Central memory CD4-positive, alpha-beta T cell (primary cell): ENCODE measurements at places on chromosomes 7 and 10.

- DNase-seq, result no peak
Observed at GRCh38 chr10:49398986-49399385, 3.1 kb upstream of the DRGX start.

- DNase-seq, result no peak
Observed at GRCh38 chr10:101123085-101123814, 7.8 kb upstream of the TLX1 start.

GRCh38 chr7:155752756-155753445, 59.4 kb downstream of the SHH start:
- DNase-seq, result no peak

DNA sequence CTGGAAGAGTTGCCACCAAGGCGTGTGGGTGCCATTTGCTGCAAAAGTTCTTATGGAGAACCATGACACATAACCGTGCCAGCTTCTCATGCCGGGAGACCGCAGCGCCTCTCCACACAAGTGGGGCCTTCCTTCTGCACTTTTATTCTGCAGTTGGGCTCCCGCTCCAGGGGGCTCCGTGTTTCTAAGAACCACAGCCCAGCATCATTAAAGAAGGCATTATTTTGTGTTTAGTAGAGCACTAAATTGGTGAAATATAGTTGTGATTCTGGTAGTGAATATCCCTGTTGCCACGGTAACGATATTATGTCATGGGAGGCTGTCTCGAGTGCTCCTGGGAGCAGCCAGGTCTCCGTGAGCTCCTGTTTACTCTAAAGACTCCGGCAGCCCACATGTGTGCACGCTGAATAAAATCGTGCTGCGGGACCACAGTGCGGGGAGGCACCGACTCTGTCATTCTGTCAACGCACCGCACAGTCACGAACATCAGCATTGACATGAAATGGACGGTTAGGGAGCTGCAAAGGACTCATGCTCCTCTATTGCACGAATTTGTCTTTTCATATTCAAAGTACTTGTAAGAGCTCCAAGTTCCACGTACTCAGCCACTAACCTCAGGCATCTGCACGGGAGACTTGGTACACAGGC, 68.8 kb upstream of the PITRM1 start:
- no peak for DNase-seq

- DNase-seq, result no peak
Observed at GRCh38 chr7:54898659-54899340, 120.0 kb upstream of the EGFR start.

DNA sequence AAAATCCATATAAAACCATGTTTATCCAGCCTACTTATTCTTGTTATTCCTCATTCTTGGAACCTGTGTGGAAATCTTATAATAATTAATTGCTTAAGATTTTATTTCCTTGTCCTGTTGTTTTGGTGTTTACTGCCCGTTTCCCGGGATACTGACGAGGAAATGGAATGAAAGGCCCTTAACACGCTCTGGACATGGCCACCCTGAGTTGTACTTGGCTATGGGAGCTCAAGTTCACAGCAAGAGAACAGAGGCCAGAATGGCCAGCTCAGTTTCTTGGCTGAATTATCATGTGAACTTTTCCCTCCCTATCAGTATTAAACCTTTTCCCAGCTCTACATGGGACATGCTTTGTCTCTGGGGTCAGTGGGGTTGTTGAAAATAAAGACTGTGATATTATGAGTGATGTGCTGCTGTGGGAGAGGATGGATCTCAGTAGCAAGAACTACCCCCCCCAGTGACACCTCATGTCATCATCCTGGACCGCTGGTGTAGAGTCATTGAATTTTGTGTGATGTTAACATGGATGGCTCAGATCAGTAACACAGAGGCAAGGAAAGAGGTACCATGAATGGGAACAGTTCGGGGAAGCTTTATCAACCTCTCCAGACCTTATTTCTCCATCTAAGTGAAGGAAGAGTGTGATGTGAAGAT, 87.0 kb upstream of the IGFBP3 start:
- no peak for DNase-seq

- DNase-seq, result no peak
Observed at GRCh38 chr7:123995617-123996326, 37.1 kb downstream of the TMEM229A start.

GRCh38 chr10:123786306-123786705, 105.3 kb downstream of the CPXM2 start:
- no peak for DNase-seq

DNA sequence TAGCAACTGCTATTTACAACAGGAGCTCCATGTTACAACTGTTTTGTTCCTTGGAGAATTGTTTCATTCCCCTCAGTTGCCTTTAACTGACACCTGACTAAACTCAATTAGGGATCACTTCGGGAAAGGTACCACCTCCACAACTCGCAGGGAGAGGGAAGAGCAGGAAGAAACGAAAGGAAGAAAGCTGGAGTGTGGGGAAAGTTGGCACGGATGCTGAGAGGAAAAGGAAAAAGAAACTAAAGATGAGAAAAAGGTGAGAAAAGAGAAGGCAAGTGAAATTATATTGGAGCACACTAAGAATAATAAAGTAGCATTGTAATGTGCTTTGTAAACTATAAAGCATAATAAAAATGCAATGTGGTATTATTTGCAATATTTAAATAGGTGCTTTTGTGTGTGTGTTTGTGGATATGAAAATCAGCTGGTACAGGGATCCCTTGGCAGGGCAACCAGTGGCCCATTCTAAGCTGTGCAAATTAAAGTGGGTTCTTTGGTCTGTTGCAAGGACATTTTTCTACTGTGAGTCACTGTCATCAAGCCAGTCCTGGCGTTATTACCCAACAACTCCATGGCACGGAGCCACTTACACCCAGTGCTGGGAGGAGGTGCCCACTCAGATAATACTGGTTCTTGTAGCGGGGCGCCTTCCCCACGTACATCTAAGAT, 45.9 kb downstream of the HIPK2 start:
- no peak for DNase-seq

GRCh38 chr7:18128846-18129245, 101.2 kb upstream of the PRPS1L1 start:
- no peak for DNase-seq

DNA sequence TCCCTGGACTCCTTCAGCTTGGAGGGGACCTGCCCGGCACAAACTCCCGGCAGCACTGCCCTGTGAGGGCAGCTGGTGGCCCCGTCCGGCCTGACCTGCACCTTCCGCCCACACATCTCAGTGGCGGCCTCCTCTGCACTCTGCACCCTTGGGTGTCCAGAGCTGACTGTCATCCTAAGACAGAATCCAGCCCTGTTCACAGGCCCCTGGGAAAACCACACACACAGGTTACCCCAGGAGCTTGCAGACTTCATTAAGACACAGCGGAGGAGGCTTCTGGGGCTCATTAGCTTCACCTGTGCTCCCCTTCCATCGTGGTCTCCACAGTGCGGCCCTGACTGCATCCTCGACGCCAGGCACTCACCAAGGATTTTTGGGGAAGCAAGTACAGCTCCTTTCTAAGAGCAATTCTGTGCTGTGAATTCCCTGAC, 51.5 kb upstream of the SHH start:
- DNase-seq, result no peak

- no peak for DNase-seq
Observed at GRCh38 chr10:129494740-129495139, 27.7 kb downstream of the MGMT start.

DNA sequence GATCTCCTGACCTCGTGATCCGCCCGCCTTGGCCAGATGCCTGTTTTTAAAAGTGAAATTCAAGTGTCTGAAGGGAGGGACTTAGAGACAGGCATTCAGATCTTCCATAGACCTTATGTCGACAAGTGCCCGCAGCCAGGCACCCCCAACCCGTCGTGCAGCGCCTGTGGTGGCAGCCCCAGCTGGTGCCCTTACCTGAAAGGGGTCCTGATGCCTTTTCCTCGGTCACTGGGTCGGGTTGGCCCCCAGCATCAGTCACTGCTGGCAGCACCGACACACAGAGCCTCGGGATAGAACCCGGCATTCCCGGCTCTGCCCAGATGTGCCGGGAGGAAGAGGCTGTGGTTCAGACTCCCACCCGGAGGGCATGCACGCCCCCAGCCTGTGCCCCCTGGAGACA, 23.3 kb downstream of the LRRC27 start:
- no peak for DNase-seq

GRCh38 chr7:150972023-150972468, 6.1 kb downstream of the KCNH2 start:
- DNase-seq, result no peak

- no peak for DNase-seq
Observed at GRCh38 chr7:69756235-69756634, 158.0 kb downstream of the AUTS2 start.

DNA sequence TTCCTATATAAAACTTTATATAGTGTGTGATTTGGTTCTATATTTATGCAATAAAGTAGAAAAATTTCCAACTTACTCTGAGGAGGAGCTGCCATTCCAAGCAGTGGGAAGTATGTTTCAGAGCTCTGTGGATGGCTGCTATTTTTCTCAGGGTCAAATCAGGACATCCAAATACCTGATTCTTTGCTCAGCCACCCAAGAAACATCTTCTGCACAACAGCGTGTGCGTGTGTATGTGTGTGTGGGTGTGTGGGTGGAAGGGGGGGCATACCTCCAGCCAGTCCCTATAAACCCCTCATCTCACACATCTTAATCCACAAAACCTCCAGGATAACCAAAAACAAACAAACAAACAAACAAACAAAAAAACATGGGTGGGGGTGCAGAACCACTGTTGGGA, 66.3 kb upstream of the EMX2 start:
- DNase-seq, result no peak

- DNase-seq, result no peak
Observed at GRCh38 chr10:121065330-121065729, 214.2 kb downstream of the WDR11 start.

DNA sequence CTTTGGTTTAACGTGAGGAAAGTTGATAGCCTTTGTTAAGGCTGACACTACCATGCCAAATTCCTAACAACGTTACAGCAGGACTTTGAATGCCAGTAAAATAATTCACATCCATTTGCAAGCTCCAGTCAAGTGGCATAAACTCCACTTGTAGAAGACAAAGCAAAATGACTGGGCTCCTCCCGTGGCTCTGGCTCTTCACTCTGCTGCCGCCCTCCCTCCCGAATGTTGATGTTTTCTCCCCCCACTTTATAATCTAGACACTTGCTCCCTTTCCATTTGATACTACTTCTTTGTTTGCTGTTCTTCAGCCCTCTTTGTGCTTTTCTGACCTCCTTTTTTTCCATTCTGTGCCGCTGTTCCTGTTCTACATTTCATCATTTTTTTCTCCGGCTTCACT, 22.8 kb upstream of the ITGB8 start:
- no peak for DNase-seq

GRCh38 chr7:139854803-139855497, 25.9 kb downstream of the TBXAS1 start:
- no peak for DNase-seq

DNA sequence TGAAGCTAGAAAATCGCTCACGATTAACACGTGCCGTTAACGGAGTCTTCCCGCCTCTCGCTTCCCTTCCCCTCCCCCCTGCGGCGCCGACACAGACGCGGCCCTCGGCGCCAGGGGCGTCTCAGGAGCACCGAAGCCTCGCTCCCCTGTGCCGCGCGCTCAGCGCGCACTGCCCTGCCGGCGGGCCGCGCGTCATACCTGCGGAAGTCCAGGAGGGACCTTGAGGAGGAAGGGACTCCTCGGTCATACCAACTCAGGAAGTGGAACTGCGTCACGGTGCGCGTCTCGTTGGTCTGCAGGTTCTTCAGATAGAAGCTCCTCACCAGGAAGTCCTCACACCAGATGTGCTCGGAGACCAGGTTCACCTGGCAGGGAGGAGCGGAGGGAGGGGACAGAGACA, 239.6 kb downstream of the DNAJB6 start:
- DNase-seq, result peak; percentile 75

DNA sequence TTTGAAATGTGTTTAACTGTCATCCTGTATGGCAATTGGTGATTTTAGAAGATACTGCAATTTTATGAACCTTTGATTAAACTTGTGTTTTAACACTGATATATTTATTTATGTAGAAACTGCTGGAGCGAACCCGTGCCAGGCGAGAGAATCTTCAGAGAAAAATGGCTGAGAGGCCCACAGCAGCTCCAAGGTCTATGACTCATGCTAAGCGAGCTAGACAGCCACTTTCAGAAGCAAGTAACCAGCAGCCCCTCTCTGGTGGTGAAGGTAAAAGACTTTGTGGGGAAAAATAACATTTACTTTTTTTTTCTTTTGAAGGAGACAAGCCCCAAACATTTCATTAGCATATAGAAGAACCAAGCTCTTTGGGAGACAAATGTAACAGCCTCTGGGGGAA, 6.5 kb downstream of the ANLN start:
- no peak for DNase-seq

- DNase-seq, result peak; percentile 97
Observed at GRCh38 chr7:112449902-112450806, at the start of gene IFRD1. Gene IFRD1, plus strand, starts transcription at chr7:112450460. Its CDS starts 229 bp downstream, at chr7:112450689.

- DNase-seq, result no peak
Observed at GRCh38 chr7:155858521-155859061, 46.3 kb upstream of the SHH start.

DNA sequence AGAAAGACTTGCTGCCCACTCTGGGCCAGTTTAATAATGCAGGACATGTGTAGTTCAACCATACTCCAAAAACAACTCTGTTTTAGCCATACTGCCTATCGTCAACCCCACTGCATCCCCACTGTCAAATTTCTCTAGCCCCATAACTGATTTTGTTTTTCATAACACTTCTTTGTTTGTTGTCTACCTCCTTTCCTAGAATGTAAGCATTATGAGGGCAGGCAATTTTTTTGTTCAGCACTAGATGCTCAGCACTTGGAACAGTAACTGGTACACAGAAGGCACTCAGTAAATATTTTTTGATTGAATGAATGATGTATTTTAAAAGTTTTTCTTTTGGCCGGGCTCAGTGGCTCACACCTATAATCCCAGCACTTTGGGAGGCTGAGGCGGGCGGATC, 183.8 kb upstream of the MKLN1 start:
- DNase-seq, result no peak

DNA sequence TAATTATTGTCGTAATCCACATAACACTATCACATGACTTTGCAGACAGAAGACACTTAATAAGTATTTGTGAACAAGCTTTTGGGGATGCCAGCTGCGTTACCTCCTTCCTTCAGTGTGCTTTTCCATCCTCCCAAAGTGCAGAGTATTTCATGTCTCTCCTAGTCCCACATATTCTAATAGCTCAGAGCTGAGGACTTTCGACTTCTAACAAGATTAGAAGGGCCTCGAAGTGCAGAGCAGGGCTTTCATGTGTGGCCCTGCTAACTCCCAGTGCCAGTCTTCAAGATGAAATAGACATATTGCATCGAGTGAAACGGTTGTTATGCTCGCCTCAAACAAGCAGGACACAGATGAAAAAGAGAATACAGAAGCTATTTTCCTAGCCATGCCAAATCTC, 125.7 kb upstream of the RNF32 start:
- no peak for DNase-seq

- DNase-seq, result no peak
Observed at GRCh38 chr10:114044247-114045135, 825 bp downstream of the ADRB1 start.

DNA sequence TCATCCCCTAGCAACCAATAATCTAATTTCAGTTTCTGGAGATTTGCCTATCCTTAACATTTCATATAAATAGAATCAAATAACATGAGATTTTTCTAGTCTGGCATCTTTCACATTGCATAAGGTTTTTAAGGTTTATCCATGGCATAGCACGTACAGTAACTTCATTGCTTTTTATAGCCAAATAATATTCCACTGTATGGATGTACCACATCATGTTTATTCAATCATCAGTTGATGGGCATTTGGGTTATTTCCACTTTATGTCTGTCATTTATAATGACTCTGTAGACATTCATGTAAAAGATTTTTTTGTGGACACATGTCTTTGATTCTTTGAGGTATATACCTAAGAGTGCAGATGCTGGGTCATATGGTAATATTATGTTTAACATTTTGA, 1052.6 kb downstream of the DNAJB9 start:
- no peak for DNase-seq

GRCh38 chr10:73818402-73818801, 7.0 kb upstream of the NDST2 start:
- DNase-seq, result no peak
